ENCODE measurements at places on chromosomes 12 and 14. TPM values are rescaled to one million over a fixed set of nuclear protein-coding genes. Genes with fewer than 3 reads are reported as not detected.

Gene TSPAN31
- 42.3 TPM for total RNA-seq

Gene LRRC10
- total RNA-seq = not detected

Gene SOAT2
- total RNA-seq = not detected

Gene STON2
- total RNA-seq = 54.0 TPM

Gene DEGS2
- 1.6 TPM for total RNA-seq

Gene VRTN
- total RNA-seq = not detected

Gene IGFBP6
- 1,664 TPM for total RNA-seq

Gene LBHD2
- not detected for total RNA-seq

DNA sequence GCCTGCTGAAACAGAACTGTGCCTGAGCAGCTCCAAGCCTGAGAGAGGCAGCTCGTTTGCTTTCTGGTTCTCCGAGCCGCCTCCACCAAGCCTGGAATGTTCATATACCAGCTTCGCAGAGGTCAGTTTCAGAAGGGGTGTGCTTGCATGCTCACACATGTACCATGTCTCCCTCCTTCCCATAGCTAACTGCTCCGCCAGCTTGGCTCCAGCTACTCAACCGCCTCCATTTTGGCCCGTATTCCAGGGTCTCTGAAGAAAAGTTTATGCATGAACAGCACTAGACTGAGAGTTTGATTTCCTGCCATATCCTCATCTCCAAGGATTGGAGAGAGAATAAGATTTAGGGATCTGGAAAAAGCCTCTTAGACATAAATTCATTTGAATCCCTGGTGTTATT is 103.7 kb downstream of the SMOC1 start:
- no peak for DNase-seq
- no peak overlapping the region for H3K4me3 ChIP-seq
- no peaks in the 10 kb centered on the region for H3K36me3 ChIP-seq

DNA sequence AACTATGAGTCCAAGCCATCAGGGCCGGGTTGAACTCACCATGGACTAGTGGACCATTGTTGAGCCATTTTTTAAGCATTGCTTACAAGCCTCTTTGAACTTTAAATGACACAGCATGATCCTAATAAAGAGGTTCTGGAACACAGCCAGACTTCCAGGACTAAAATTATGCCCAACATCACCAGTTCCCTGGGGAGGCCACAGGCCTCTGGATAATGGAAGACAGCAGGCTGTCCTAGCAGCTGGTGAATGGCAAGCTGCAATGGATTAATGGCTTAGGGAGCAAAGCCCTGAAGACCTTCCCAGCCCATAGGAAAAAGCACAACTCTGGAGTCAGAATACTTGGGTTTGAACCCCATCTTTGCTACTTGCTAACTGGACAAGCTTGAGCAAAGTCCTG is 71.3 kb downstream of the FLRT2 start:
- H3K36me3 ChIP-seq = no peaks in the 10 kb centered on the region
- no peak for DNase-seq
- no peaks in the 10 kb centered on the region for H3K27me3 ChIP-seq

GRCh38 chr14:37048666-37049071 is 123.7 kb downstream of the SLC25A21 start:
- no peak overlapping the region for H3K4me3 ChIP-seq
- H3K4me1 ChIP-seq = no peaks in the 10 kb centered on the region
- no peaks in the 10 kb centered on the region for H3K27me3 ChIP-seq
- no peak overlapping the region for H3K27ac ChIP-seq

DNA sequence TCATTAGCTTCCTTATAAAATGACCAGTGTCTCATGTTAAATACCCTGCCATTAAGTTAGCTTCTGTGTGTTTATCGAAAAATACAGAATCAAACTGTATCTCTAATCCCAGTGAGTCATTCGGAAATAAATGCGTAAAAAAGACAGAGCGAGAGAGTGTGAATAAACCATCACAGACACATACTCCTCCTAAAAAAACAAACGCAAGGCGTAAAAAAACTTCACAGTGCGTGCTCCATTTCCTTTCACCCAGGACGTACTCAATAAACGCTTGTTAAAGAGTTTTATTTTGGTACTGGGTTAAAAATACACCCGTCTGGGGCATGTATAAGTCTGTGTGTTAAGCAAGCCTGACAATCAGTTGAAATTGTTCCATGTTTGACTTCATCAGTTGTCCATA is 58.8 kb upstream of the ISM2 start:
- no peak overlapping the region for H3K4me3 ChIP-seq
- DNase-seq = no peak
- H3K27ac ChIP-seq = no peak overlapping the region
- H3K27me3 ChIP-seq = no peaks in the 10 kb centered on the region

GRCh38 chr12:78888568-78888967 is 24.0 kb downstream of the SYT1 start:
- no peaks in the 10 kb centered on the region for H3K4me1 ChIP-seq
- DNase-seq = no peak
- no peak overlapping the region for H3K4me3 ChIP-seq
- no peaks in the 10 kb centered on the region for H3K27me3 ChIP-seq
- no peak overlapping the region for H3K27ac ChIP-seq
- no peaks in the 10 kb centered on the region for H3K36me3 ChIP-seq

- H3K36me3 ChIP-seq = no peaks in the 10 kb centered on the region
- H3K4me1 ChIP-seq = no peaks in the 10 kb centered on the region
- H3K27me3 ChIP-seq = no peaks in the 10 kb centered on the region
- no peak for DNase-seq
Measured at GRCh38 chr12:83015390-83016217, 328.9 kb downstream of the TMTC2 start.

DNA sequence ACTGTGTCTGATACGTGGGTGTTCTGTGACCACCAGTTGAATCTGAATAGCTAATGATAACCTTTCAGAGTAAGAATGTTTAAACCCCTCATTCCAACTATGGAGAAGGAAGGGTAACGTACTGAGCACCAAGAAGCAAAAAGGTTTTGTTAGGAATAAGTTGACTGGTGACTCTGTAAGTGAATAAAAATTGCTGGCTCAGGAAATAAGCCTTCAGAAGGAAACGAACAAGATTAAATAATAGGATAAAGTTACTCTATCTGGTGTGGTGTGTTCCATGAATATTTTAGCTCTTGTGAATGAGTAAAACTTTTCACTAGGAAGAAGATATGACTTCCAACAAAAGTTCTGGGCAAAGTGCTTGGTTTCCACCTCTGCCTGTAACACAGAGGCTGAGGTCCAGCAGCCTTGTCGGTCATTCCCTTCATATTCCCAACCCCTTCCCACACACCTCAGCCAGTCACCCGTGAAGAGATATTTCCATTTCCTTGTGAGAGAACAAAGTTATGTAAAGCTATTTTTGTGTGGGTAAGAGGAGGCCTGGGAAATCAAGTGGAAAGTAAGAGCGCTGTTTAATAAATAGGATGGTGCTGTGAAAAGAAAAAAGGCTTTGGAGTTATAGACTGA is 47.1 kb downstream of the ARF6 start:
- no peaks in the 10 kb centered on the region for H3K4me1 ChIP-seq
- no peaks in the 10 kb centered on the region for H3K27me3 ChIP-seq
- no peak for DNase-seq

GRCh38 chr12:113844495-113845210 is 121.5 kb downstream of the RBM19 start:
- peaks cover 2% of the 10 kb centered on the region for H3K4me1 ChIP-seq
- no peak for DNase-seq
- H3K4me3 ChIP-seq = no peak overlapping the region
- no peaks in the 10 kb centered on the region for H3K27me3 ChIP-seq
- no peak overlapping the region for H3K27ac ChIP-seq
